ENCODE measurements at places on chromosomes 12 and 14.

DNA sequence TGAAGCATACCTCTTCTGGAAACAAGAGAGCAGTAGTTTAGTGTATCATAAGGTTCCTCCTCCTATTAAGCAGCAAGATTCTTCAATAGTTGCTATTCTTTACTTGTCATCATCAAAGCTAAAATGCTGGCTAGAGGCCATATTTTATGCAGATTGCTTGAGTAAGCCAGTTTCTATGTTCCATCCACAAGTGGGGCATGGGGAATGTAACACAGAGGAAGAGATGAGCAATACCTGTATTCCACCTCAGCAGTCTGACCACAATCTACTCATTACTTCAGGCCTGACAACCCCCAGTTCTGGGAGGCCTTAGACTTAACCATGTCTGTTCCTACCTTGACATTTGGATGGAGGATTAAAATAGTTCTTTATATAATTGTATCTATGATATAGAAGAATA, 423.6 kb downstream of the BTG1 start:
- DNase-seq: no peak

- no peak for DNase-seq
Observed at GRCh38 chr14:80809663-80810062, 131.9 kb downstream of the CEP128 start.

- no peak for DNase-seq
Observed at GRCh38 chr14:68374682-68375081, 418.2 kb downstream of the ZFP36L1 start.

- peak; percentile 23 for DNase-seq
Observed at GRCh38 chr12:117342682-117343081, 18.7 kb downstream of the NOS1 start.

- no peak for DNase-seq
Observed at GRCh38 chr14:61406675-61407074, 85.3 kb downstream of the PRKCH start.

Measured in LoVo (cell line).